ENCODE measurements at places on chromosomes 7 and 10. TPM values are rescaled to one million over a fixed set of nuclear protein-coding genes. Genes with fewer than 3 reads are reported as not detected.

The NPFFR1 gene
- not detected for total RNA-seq

- DNase-seq = no peak
Observed at GRCh38 chr7:50125766-50126165, 32.7 kb upstream of the ZPBP start.

The FAM237B gene
- total RNA-seq = not detected

The EDRF1 gene
- 27.2 TPM for total RNA-seq

The TRPV6 gene
- total RNA-seq = not detected

- DNase-seq = no peak
Observed at GRCh38 chr7:22184549-22185199, 172.3 kb downstream of the RAPGEF5 start.

DNA sequence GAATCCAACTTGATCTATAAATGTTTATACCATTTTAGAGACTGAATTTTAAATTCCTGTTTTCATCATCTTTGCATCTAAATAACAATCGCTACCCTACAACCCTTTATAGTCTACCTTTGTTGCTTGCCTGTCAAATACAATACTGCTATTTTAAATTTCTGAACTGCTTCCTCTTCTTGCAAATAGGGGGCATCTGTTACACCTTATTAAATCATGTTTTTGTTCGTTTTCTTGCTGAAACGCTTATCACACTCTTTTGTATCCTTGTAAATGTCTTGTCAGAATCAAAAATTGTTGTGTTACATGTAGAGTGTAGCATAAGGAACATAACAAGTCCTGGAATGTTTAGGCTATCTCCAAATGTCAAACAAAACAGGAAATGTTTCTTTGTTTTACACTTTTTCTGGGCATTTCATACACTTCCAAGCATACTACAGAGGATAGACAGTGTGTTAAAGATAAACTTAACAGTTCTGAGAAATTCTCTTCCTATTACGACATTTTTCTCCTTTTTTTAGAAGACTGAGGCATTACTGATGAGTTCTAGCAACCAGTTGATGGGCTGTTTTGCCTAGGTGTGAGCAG lies 281.3 kb downstream of the GPR158 start:
- peak; percentile 49 for DNase-seq

DNA sequence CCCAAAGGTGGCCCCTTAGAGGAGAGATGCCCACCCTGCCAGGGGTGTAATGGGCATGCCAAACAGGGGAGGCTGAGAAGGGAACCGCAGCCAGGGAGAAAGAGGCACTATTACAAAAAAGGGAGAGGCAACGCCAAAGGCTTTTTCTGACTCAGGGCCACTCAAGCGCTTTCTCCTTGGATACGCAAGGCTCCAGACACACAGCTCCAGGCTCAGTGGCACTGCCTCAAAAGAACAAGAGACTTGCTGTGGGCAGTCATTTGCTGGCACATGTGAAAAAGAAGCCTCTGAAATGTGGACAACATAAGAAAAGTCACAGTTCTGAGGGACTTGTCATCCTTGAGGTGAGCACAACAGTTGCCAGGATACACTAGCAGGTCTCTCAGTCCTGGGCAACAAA lies 128.4 kb downstream of the DGKI start:
- DNase-seq = no peak

- DNase-seq = peak; percentile 30
Observed at GRCh38 chr10:103967448-103968071, 620 bp downstream of the SLK start.

GRCh38 chr10:102085336-102085735 lies 20.2 kb downstream of the HPS6 start:
- DNase-seq = no peak

- no peak for DNase-seq
Observed at GRCh38 chr7:158477866-158478265, 109.8 kb downstream of the PTPRN2 start.

The MYO3A gene
- total RNA-seq = not detected

The FAM25A gene
- not detected for total RNA-seq

The PPP1R17 gene
- total RNA-seq = not detected

- DNase-seq = no peak
Observed at GRCh38 chr10:116141855-116142254, 131.2 kb downstream of the GFRA1 start.

DNA sequence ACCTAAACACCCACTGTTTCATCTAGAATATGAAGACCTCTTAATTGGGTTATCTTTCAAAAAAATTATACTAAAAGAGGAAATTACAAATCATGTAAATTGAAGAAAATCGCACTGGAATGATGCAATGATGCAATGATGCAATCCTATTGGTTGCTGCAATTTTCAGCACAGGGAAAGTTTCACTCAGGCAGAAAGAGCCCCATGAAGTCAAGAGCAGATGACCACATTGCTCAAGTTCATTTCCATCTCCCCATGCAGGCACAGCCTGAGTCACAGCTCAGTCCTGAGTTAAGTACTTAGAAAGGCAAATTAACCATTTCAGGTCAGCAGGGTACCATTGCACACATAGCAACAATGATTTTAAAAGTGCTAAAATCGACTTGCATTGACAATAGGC lies 180.3 kb upstream of the MYO3A start:
- DNase-seq = peak; percentile 32

DNA sequence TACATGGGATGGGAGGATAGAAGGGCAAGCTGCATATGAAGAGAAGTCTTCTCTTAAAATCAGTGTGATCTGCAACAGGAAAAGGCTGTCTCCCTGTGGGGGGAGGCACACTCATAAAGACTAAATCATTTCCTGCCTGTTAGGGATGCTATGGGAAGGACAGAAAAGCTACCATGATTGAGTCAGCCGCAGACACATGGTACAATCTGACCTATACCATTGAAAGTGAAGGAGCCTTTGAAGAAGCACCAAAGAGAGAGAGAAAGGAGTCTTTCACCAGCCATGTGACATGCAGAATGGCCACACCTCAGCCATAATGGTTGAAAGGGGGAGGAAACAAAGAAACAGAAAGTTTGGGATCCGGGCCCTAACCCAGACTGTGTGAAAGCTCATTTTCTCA lies 29.1 kb downstream of the NUDCD3 start:
- peak; percentile 47 for DNase-seq

DNA sequence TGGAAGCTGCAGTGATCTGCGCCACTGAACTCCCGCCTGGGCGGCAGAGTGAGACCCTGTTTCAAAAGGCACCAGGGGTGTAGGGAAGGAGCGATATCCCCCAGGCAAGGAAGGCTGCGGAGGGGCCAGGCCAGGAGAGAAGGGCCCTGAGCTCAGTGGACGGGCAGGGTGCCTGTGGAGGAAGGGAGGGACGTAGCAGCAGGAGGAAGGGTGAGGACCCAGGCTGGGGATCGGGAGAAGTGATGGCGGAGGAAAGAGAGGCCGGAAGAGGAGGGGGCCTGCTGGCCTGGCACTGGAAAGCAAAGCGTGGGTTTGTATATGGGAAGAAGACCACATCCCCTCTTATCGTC lies 45.6 kb downstream of the ALOX5 start:
- no peak for DNase-seq

The SPACDR gene
- total RNA-seq = 0.27 TPM

DNA sequence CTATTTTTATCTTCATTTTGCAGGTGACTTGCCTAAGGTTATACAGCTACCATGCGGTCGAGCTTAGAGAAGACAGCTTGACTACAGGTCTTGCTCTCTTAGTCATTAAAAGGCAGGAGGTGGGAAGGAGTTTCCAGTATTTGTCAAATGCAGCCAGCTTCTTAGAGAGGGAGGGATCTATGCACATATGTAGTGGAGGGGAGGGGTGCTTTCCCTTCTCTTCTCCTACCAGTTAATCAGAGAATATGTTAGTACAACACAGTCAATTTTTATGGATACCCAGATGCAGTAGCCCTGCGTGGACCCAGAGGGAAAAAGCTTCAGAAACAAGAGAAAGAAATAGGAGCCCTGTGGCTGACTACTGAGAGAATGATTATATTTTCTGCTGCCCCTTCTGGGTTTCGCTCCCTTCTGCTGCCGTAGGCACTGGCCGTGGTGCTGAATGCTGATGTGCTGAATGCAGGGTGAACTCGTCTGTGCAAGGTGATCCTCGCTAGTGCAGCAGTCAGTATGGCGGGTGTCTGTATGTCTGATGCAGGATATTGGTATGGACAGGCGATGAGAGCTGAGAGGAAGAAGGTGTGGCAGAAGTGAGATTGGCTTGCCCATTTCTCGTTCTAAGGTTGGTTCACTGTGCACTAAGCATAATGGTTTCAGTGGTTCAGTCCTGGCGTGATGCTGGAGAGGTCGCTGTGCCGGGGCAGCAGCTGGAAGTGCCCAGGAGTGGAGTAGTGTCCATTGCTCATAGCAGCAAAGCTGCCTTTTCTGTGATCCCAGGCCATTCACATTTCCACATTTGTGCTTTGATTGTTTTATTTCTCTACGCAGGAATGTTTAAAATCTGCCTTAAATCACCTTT lies 189.2 kb upstream of the PODXL start:
- peak; percentile 52 for DNase-seq

DNA sequence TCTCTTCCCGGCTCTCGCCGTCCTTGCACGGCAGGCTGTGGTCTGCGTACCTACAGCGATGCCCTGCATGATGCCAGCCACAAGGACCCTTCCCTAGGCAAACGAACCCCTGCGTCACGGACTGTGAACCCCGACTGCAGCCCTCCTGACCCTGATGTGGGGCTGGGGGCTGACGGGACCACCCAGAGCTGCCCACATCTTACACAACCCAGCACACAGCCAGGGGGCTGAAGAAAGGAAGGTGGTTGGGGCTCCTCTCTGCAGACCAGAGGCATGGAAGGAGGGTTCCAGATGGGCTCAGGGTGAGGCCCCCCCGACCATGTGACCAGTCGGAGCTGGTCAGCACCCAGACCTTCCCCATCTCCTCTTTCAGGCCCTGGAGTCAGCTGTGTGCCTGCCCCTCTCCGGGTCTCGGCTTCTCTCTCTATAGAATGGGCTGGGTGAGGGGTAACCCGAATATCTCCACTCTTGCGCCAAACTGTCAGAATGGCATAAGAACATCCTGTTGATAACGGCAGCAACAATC lies 41.4 kb downstream of the EBF3 start:
- no peak for DNase-seq

GRCh38 chr7:24587853-24588252 lies 14.6 kb downstream of the PALS2 start:
- DNase-seq = peak; percentile 14

GRCh38 chr10:112810711-112811151 lies 139.3 kb upstream of the TCF7L2 start:
- DNase-seq = no peak

The SP4 gene
- total RNA-seq = 17.0 TPM

The UTF1 gene
- not detected for total RNA-seq

- DNase-seq = no peak
Observed at GRCh38 chr7:148867596-148868377, 16.3 kb downstream of the EZH2 start.

- DNase-seq = peak; percentile 42
Observed at GRCh38 chr7:69739931-69740431, 141.7 kb downstream of the AUTS2 start.

- DNase-seq = no peak
Observed at GRCh38 chr10:53719658-53720057, 947.1 kb upstream of the MBL2 start.

DNA sequence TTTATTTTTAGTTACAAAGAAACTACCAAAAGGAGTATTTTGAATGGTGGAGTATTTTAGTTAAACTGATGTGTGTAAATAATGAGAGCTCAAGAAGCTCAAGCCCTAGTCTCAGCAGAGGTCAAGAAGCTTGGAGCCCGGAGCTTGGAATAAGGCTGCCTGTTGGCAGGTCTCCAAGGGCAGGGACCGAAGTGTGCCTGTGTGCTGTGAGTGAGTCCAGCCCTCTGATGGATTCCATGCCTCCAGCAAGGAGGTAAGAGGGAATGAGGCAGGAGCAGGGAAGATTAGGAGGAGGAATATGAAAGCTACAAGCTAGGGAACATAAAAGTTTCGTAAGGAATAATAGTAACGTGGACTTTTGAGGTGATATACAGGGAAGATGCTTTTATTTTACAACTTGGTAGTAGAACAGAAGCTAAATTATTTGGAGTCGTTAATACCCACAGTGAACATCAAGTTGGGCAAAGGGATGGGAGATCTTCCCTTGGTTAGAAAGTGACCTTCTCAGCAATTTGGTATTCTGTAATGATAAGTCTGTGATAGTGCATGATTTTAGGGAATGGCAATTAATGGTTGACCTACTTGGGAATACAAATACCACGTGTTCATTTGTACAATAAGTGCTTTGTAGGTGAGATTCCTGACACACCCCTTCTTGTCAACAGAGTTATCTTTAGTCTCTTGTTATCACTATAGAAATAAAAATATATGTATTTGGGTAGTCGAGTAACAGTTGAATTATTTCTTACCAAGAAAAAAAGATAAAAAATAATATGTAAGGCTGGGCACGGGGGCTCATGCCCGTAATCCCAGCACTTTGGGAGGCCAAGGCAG lies 4.6 kb downstream of the SEC23IP start:
- DNase-seq = peak; percentile 52

The GPR26 gene
- total RNA-seq = not detected

- DNase-seq = peak; percentile 78
Observed at GRCh38 chr7:106056513-106057203, 55.5 kb downstream of the SYPL1 start.

GRCh38 chr7:87628780-87629569 lies 777 bp downstream of the RUNDC3B start:
- no peak for DNase-seq

The FBXO24 gene
- 0.54 TPM for total RNA-seq

DNA sequence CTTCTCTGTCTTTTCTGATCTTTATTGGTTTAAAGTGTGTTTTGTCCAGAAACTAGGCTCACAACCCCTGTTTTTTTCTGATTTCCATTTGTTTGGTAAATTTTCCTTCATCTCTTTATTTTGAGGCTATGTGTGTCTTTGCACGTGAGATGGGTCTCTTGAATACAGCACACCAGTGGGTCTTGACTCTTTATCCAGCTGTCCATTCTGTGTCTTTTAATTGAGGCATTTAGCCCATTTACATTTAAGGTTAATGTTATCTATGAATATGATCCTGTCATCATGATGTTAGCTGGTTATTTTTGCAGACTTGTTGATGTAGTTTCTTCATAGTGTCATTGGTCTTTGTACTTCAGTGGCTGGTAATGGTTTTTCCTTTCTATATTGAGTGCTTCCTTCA lies 10.1 kb downstream of the TEX36 start:
- no peak for DNase-seq

- DNase-seq = no peak
Observed at GRCh38 chr7:92994901-92995300, 122.9 kb downstream of the SAMD9 start.

GRCh38 chr7:130917669-130918128 lies 183.7 kb upstream of the KLF14 start:
- no peak for DNase-seq

- no peak for DNase-seq
Observed at GRCh38 chr10:80407812-80408241, 524 bp upstream of the PRXL2A start.

DNA sequence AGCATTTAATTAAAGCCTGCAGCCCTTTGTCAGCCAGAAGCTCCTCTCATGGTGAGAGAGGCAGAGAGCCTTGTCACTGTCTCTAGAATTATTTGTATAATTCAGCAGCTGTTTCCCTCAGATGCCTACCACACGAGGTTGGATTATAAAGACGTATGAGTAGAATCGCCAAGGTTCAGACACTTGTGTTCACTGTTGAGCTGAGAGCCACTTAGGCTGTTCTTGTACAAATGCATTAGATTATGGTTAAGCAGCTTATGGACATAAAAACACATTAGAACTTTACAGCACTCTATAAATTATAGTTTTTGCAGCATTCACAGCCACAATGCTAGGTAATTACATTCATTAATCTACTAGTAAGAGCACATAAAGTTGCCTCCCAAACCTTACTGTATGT lies 282.6 kb downstream of the AUTS2 start:
- no peak for DNase-seq

The UBTD1 gene
- total RNA-seq = 35.2 TPM

The C7orf25 gene
- 11.3 TPM for total RNA-seq

The PRF1 gene
- not detected for total RNA-seq

GRCh38 chr10:101071267-101071884 lies 9.6 kb downstream of the KAZALD1 start:
- peak; percentile 19 for DNase-seq
